Glomerular endothelial cell (primary cell): ENCODE measurements at places on chromosomes 1 and 21.

GRCh38 chr1:156698995-156699394, 6.4 kb downstream of the CRABP2 start:
- no peak for DNase-seq

GRCh38 chr1:59058665-59059439, 238.0 kb upstream of the FGGY start:
- DNase-seq: no peak

DNA sequence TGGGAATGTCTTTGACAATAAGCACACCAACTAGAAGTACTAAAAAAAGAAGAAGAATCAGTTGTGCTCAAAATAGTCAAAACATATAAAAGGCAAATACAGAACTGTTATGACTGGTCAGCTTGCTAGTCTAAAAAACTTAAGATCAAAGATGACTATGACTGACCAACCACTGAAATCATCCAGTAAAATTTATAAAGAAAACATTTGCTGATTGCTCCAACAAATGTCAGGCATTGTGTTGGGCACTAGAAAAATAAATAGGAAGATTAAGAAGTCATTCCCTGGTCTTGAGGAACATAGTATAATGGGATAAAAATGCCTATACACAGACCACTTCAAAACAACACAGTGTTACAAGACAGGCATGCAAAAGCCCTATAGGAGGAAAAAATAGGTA, 9.3 kb upstream of the ANGPTL3 start:
- DNase-seq: no peak

DNA sequence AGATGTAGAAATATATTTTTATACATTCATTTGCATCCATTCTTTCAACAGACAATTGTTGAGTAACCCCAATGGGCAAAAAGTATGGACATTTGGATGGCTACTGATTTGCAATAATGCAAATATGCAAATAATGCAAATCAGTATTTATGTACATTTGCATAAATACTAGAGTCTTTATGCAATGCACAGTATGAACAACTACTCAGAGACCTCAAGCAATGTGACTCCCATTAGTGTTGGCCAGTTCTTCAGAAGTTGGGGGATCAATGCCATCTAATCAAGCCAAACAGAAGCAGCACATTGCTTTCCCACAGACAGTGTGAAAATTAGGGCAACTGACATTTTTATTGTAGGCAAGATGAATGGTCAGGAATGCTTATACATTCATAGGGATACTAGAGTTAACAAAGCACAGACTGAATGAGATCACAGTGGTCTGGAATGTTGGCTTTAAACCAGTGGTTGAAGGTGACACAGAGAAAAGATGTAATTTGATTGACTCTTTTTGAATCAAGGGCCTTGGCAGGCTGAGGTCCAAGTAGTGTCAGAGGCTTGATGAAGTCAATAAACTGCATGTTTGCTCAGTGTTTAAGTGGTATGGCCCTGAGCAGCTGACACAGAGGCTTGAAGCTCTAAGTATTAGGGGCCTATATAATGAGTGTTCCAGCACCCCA, 256.6 kb downstream of the CTH start:
- DNase-seq: no peak

GRCh38 chr1:182143154-182143657, 81.7 kb upstream of the ZNF648 start:
- peak; percentile 31 for DNase-seq

GRCh38 chr1:203037509-203038190, 11.4 kb downstream of the PPFIA4 start:
- DNase-seq: no peak

DNA sequence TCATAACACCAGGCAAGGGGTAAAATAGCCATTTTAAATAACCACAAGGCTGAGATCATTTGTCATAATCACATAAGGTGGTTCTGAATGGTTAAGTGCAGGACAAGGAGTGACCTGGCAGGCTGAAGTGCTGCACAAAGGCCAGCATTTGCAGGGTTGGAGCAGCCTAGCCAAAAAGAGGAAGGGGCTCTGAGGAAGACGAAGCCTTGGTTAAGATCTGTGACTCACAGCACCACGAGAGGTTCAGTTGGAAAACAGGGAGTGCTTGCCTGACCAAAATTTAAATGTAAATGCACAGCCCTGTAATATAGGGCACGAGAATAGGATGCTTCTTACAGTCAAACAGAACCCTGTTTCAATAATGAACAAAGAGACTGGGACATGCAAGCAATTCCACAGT, 12.1 kb downstream of the ATP5PF start:
- no peak for DNase-seq

GRCh38 chr1:19735440-19736127, 64.1 kb downstream of the TMCO4 start:
- no peak for DNase-seq

- DNase-seq: no peak
Observed at GRCh38 chr1:27601321-27601770, 2.6 kb downstream of the AHDC1 start.

DNA sequence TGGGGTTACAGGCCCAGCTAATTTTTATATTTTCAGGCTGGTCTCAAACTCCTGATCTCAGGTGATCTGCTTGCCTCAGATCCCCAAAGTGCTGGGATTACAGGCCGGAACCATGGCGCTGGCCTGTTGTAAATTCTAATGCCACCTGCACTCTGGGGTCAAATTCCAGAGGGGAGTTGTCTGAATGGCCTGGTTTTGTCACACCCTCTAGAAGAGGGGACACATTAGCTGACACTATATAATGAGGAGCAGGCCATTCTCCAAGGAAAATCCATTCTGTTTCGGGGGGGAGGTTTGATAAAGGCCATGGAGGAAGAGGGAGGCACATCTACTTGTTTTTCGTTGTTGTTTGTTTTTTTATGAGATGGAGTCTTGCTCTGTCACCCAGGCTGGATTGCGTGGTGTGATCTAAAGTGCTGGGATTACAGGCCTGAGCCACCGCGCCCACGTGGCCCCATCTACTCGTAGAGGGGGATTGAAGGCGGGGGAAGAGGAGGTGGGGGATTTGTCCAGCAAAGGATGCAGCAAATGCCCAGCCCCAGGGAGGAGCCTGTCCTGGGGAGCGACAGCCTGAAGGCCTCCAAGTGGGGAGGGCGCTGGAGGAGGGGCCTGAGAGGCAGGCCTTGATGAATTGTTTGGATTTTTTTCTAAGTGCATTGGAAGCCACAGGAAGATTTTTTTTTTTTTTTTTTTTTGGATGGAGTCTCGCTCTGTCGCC, 78.4 kb upstream of the SLC45A1 start:
- no peak for DNase-seq

DNA sequence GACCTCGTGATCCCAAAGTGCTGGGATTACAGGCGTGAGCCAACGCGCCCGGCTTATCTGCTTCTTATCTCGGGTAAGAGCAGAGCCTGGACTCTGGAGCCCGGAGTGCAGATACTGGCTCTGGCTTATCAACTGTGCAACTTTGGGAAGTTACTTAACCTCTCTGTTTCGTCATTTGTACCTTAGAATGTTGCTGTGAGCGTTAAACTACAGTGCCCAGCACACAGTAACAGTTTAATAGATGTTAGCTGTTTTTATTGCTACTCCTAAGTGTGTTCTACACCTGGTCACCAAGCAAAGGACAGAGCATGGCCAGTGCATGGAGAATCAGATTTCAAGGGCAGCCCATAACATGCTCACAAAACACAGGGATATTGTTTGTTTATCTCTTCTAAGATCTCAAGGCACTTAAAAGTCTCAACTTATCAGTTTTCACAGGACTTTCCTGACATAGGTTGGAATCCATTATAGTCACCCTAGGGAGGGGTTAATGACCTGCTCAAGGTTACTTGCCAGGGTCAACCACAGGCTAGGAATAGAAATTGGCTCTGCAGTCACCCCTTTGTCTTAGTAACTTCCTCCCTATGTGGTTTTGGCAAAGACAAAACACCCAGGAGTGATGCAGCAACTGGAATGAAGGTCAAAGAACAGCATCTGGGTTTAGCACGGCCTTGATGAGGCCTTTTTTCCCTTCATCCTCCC, 22.5 kb upstream of the SRP9 start:
- no peak for DNase-seq

GRCh38 chr1:100649146-100649545, 70.4 kb upstream of the VCAM1 start:
- DNase-seq: no peak

- DNase-seq: no peak
Observed at GRCh38 chr1:12100071-12100470, 37.0 kb downstream of the TNFRSF8 start.

DNA sequence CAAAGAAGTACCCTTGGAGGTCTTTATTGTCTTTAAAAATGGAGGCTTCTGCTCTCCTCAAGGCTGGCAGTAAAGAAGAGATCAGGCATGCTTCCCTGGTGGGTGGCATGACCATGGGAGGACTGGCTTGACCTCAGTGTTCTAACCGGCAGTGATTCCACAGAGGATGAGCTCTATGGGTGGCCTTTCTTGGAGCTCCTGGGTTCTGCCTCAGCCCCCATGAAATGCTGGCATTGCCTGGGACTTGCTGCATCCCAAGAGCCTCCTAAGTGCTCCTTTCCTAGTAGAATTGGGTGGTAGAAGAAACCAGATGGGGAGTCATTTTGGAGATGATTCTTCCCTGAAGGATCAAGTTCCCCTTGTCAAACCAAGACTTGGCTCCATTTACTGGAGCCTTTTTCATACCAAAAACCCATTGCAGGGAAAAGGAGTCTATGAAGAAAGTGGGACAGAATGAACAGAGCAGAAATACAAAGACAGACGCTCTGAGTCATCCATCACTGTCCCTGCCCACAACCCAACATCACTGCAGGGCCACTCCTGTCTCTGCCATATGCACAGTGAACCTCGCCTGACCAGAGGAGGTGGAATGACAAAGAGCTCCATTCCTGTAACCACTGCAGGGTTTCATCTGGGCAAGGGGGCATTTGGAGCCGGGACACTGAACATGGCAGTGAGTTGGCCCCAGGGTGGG, 42.4 kb downstream of the RIMS3 start:
- DNase-seq: no peak

DNA sequence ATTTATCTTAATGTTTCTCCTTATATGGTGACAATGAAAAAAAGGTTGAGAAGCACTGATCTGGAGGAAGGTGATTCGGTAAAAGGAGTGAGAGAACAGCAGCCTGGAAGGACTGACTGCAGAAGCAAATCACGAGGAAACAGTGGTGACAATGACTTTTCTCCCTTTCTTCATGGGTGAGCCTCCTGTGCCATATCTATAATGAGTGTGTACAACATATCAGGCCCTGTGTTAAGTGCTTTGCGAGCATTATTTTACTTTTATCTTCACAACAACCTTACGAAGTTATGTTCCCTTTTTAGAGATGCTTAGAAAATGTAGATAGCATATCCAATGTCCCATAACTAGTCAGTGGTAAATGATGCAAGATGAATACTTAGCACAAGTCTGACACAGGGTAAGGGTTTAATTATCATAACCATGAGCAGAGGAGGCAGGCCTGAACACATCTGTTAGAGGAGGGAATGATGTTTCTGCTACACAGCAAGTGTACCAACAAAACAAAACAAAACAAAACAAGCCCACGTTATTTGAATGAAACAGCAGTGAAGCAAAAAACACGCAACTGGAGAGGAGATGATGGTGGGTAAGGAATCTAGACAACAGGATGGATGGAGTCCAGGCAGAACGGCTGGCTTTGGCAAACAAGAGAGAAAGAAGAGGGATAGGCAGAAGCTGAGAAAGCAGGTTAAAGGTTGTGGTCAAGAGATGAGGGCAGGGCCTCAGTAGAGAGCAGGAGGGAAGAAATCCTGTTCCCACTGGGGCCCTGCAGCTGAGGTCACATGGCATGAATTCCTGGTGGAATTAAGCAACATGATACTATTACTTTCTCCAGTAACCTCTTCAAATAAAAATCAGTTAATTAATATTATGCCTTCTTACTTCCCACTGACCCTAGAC, 29.6 kb downstream of the GNG12 start:
- no peak for DNase-seq

DNA sequence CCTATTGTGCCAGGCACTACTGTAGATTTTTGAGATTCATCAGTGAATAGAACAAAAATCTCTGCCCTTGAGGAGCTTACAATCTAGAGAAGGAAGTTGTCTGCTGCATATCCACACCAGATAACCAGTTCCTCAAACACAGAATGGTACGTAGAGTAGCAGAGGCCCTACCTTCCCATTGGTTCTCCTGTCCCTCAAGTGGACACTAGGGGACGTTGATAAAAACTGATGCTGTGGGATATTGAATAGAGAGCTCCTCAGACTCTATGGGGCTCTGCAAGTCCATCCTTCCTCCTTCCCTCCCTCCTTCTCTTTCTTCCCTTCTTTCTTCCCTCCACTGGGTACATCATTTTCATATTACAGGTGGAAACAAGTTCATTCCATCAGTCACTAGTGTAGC, 371.3 kb downstream of the PBX1 start:
- no peak for DNase-seq

GRCh38 chr1:159187647-159188374, 16.4 kb downstream of the CADM3 start:
- DNase-seq: no peak

GRCh38 chr1:104531990-104532389, 782.3 kb downstream of the AMY1C start:
- no peak for DNase-seq

DNA sequence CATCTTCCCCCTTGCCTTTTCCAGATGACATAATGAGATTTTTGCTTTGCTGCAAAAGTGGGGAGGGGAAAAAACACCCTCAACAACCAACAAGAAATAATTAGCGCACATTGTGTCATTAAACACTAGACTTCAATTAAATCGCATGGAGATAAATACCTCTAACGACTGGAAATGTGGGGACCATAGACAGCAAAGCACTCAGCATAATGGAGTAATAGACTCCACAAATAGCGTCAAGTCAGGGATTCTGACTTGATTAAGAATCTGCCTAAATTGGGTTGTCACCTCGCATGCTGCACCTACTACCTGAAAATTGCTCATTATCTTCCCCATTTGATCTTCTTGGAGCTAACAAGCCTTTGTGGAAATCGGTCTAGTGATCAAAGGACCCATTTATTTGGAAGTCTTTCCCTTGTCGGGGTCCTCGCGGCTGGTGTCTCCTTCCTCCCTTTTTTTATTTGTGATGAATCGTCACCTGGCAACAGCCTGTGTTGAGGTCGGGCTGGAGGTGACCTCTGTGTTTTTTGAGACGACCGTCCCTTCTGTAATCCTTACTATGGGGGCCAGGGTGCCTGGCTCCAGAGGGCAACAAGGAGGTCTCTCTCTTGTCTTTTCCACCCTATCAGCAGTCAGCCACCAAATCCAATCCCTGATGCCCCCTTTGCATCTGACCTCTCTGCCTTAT, 75.3 kb upstream of the IGSF21 start:
- DNase-seq: no peak

DNA sequence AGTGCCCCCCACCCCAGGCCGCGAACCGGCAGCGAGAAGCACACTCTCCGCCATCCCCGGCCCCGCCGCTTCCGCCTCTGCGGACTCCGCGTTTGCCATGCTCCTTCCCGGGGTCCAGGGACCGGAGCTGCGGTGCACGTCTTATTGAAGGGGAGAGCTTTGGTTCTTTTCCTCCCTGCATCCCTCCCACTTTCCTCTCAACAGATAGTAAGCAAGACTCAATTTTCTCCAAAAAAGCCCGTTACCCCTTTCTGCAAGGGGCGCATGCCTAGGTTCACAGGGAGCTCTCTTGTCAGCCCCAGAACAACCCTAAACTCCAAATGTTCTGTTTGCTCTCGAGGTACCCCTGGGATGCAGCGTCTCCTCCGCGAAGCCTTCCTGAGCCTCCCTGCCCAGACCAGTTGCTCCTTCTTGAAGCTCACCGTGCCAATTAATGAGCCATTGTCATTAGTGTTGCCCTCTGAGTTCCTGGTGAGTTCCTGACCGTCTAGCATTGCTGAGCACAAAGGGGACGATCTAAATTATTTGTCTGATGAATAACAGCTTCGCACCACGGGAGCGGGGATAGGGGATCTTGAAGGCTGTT, 8.1 kb downstream of the FOXD3 start:
- no peak for DNase-seq
